ENCODE measurements at places on chromosomes 1 and 21.

DNA sequence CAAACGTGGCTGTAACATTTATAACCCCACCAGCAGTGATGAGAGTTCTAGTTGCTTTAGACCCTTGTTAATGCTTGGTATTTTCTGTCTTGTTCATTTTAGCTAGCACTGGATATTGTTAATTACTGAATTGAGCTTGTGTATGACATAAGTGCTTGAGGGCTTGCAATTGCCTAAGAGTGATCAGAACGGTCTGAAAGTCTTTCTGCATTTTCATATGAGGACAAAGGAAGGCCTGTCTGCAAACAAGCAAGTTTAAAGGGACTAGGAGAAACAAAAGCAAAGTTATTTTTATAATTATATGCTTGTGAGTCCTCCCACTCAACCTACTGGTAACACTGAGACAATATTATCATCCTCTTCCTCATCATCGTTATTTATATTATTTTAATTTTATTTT, 305.5 kb upstream of the DUSP10 start:
- no peak for DNase-seq

GRCh38 chr21:25838809-25839208, 104.0 kb downstream of the GABPA start:
- no peak for DNase-seq

GRCh38 chr1:109309347-109309746, 2.5 kb upstream of the MYBPHL start:
- DNase-seq, result no peak

GRCh38 chr1:53526451-53527101, 67.4 kb downstream of the DMRTB1 start:
- DNase-seq, result no peak

DNA sequence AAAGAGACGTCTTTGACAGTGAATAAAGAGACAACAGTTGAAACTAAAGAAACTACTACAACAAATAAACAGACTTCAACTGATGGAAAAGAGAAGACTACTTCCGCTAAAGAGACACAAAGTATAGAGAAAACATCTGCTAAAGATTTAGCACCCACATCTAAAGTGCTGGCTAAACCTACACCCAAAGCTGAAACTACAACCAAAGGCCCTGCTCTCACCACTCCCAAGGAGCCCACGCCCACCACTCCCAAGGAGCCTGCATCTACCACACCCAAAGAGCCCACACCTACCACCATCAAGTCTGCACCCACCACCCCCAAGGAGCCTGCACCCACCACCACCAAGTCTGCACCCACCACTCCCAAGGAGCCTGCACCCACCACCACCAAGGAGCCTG, 68.5 kb downstream of the TPR start:
- no peak for DNase-seq

- DNase-seq, result no peak
Observed at GRCh38 chr1:156796340-156797097, 20.1 kb downstream of the SH2D2A start.

GRCh38 chr1:118188411-118188810, 3.4 kb upstream of the SPAG17 start:
- DNase-seq, result no peak

GRCh38 chr1:110360431-110360830, 21.3 kb downstream of the RBM15 start:
- DNase-seq, result no peak

- DNase-seq, result no peak
Observed at GRCh38 chr1:44436401-44437106, 31.5 kb downstream of the RNF220 start.

DNA sequence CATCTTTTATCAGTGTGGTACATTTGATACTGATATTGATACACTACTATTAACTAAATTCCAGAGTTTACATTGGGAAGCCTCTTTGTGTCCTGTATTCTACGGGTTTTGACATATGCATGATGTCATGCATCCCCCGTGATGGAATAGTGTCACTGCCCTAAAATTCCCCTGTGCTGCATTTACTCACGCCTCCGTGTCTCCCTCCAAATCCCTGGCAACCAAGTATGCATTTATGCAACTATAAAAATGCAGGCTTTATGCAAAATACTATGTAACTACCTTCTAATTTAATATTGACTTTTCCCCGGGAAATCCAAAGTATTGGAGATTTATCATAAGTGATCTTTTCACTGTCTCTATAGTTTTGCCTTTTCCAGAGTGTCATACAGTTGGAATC, 453.7 kb upstream of the RUNX1 start:
- DNase-seq, result no peak

- no peak for DNase-seq
Observed at GRCh38 chr1:236120721-236121153, 21.6 kb upstream of the GPR137B start.

DNA sequence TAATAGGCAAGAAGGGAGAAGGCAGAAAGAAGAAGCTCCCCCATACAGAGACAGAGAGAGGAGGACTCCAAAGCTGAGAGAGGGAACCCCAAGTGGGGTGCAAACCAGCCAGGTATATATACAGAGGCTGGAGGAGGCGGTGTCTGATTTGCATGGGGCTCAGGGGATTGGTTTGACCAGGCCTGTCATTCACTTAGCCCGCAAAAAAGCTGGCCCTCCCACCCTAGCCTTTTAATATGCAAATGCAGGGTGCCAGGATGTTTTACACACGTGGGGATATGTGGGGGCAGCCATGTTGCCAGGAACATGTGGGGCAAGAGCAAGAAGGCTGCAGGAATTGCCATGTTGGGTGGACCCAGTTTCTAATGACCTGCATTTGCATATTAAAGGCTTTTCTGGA, 37.0 kb upstream of the TENT5B start:
- DNase-seq, result no peak

DNA sequence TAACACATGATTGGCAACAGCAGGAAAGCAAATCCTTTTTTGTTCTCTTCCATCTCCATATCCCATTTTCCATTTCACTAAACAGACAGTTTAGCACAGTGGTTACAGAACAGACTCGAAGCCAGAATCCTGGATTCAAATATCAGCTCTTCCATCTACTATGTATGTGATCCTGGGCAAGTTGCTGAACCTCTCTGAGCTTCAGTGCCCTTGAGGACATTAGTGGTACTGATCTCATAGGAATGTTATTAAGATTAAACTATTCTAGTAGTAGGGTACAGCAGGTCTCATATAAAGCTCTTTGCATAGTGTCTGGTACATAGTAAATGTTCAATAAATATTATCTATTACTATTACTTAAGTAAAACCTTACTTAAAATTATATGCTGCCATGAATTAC, 13.8 kb upstream of the HHIPL2 start:
- no peak for DNase-seq

DNA sequence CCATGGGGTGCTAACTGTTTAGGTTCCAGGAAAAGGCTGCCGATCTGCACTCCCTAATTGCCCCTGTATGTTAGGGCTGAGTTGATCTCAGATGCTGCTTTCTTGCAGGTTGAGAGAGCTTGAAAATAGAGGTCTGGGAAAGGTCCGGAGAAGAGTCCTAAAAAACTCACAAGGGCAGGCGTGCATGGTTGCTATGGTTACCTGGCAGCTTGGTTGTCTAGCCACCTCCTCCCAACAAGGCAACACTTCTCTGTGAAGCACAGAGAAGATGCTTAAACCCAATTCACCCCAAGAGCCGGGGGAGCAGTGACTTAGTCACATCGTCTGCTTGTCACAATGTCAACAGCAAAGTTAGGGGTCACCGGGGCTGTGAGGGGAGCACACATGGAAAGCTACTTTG, 31.0 kb upstream of the LRRC52 start:
- no peak for DNase-seq

GRCh38 chr1:246308533-246309075, 198.5 kb downstream of the SMYD3 start:
- DNase-seq, result no peak

Data from dermis blood vessel endothelial cell (primary cell).